Foreskin melanocyte (primary cell): ENCODE measurements at places on chromosomes 6 and 20.

DNA sequence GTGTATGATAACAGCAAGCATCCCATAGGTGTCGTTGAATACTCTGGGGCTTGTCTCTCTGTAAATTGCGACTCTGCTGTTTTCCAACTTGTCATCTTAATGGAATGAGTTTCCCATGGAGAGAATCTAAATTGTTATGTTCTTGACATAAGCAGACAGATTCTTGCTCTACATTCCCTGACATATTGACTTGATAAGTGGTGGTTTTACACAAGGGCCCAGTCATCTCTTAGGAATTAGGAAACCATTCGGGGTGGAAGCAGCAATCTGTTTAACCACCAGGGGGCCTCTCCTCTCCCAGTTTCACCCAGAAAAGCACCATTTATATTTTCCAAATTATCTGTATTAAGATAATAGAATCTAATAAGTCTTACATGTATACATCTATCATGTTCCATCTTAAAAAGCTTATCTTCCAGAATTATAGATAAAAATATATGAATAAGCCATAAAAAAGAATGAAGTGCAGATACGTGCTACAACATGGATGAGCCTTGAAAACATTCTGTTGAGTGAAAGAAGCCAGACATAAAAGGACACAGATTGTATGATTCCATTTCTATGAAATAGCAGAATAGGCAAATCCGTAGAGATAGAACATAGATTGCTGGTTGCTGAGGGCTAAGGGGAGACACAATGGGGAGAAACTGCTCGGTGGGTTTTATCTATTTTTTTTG, 23.1 kb upstream of the MROH8 start:
- peak; percentile 81 for DNase-seq

DNA sequence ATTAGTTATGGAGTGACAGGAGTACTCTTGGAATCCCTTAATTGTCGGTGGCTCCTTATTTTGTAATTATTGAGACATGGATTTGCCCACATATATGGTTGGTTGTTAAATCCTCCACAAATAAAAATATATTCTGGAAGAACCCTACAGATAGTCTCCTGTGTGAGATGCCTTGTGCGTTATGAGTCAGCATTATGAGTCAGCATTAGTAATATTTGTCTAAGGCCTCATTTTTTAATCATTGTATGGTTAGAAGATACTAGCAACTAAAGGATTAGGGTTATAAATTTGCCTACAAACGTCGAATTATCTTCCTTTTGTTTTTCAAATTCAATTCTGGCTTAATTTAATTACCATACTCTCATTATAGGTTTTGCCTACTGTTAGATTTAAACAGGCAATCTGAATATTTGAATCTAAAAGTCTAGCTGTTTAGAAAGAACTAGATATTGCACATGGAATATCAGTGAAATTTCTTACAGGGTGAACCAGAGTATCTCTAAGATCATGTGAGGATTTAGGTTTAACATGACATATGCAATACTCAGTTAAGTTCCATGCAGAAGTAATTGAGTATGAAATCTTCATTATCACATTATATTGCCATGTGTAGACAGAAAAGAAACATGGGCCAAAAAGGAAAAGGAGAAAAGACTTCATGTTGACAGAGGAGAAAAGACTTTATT, 5.9 kb downstream of the C6orf58 start:
- peak; percentile 44 for DNase-seq

- no peak for DNase-seq
Observed at GRCh38 chr6:107658920-107659865, 164.9 kb downstream of the SCML4 start.

DNA sequence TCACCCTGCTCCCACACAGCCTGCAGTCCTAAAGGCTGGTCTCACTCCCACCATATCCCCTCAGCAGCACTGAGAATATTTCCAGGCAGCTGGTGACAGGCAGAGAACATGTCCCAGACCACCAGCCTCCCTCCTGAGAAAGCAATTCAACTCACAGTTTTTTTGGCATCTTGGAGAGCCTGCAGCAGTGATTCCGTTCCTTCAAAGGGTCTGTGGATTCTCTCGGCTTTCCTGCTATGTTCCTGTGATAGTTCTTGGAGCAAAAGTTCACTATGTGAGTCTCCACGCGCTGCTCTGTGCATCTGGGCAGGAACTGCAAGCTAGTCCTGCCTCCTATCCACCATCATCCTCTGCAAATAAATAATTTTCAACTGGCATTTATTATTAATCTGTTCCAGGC, 448.3 kb upstream of the HSF2 start:
- DNase-seq = no peak

- no peak for DNase-seq
Observed at GRCh38 chr6:165599596-165600487, 63.2 kb downstream of the PDE10A start.
